ENCODE measurements at places on chromosomes 16 and 17.

- DNase-seq = no peak
Observed at GRCh38 chr16:78664811-78665772, 565.6 kb downstream of the WWOX start.

- DNase-seq = no peak
Observed at GRCh38 chr17:64133546-64134215, 3.7 kb upstream of the ERN1 start.

- no peak for DNase-seq
Observed at GRCh38 chr17:45313996-45314740, 2.7 kb downstream of the MAP3K14 start.

GRCh38 chr17:37106049-37106448, 157.3 kb downstream of the AATF start:
- no peak for DNase-seq
